Fibroblast of villous mesenchyme (primary cell): ENCODE measurements at places on chromosomes 1 and 21. TPM values are rescaled to one million over a fixed set of nuclear protein-coding genes. Genes with fewer than 3 reads are reported as not detected.

Gene SYNC
- 56.0 and 72.5 TPM in 2 replicates for total RNA-seq

DNA sequence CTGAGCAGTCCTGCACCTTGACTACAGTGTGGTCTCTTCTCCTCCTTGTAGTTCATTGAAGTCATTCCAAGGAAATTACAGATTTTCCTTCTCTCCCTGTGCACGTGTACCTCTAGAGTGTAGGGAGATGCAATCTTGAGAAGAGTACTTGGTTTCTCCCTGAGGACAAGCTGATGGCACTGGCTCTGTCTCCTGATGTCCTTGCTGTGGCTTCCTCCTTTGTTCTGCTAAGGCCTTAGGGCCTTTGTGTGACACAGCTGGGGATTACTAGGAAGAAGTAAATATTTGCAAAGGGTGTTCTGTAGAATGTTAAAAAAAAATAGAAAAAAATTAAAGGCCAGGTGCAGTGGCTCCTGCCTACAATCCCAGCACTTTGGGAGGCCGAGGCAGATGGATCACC is 66.2 kb upstream of the APOBEC4 start:
- DNase-seq = no peak

DNA sequence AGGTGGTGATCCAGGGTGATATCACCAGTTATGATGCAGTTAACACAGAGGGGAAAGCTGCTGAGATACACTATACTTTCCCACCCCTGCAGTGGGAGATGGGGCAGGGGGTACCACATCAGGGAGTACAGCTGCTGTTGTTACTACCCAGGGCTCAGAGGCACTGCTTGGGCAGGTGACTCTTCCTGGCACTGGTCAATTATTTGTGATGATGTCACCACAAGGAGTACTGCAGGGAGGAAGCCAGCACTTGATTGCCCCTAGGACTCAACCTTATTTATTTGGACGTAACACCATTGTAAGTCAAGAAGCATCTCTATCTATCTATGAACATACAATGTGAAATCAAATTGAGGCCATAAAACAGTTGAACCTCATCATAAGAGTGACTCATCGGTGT is 10.1 kb downstream of the IFNAR1 start:
- no peak for DNase-seq

- peak; percentile 8 for DNase-seq
Observed at GRCh38 chr1:28860332-28861073, 48.5 kb downstream of the OPRD1 start.

- DNase-seq = peak; percentile 20
Observed at GRCh38 chr1:97145321-97145956, 423.9 kb downstream of the PTBP2 start.

DNA sequence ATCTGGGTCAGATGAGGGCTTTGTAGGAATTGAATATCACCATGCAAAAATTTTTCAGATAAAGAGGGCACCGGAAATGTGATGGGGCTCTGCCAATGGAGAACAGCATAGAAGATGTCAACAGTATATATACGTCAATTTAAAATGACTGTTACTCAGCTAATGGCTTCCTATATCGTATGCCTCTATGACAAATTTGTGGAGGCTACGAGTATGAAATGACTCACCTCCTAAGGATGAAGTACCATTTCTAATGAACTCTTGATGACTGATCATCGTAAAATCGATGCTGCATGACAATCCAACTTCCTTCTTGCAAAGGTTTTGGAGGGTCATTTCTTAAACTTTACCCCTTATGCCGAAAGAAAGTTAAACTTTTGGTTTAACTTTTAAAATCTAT is 450.3 kb upstream of the ZP4 start:
- no peak for DNase-seq

Gene B4GALT3
- 17.1 and 22.5 TPM in 2 replicates for total RNA-seq

GRCh38 chr1:4121834-4122512 is 221.9 kb upstream of the C1orf174 start:
- no peak for DNase-seq

DNA sequence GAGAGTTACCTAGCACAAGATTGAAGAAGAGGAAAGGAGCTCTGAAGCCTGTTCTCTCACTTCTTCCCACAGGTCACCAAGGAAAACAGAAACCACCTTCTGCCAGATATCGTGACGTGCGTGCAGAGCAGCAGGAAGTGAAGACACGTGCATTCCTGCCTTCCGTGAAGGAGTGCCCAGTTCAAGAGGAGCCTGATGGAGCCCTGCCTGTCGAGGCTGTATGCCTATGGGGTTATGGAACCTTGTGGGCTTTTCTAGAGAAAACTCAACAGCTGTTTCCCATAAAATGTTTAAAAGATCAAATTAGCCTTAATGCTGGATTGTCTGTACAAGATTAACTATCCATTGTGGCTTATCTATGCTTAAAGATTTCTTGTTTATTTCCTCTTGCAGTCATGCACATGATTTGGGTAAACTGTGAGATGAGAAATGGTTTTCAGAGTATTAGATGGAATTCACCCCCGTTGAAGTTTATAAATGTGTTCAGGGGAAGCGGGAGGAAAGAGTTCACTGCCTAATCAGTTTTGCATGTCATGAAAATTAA is 27.8 kb downstream of the NTPCR start:
- DNase-seq = peak; percentile 48

GRCh38 chr1:94283462-94283861 is 46.1 kb upstream of the ARHGAP29 start:
- no peak for DNase-seq

- DNase-seq = peak; percentile 72
Observed at GRCh38 chr1:44084998-44085675, 33.5 kb upstream of the KLF17 start.

Gene SUSD4
- under 0.01 TPM in 1 of 2 replicates, not detected in the other for total RNA-seq

DNA sequence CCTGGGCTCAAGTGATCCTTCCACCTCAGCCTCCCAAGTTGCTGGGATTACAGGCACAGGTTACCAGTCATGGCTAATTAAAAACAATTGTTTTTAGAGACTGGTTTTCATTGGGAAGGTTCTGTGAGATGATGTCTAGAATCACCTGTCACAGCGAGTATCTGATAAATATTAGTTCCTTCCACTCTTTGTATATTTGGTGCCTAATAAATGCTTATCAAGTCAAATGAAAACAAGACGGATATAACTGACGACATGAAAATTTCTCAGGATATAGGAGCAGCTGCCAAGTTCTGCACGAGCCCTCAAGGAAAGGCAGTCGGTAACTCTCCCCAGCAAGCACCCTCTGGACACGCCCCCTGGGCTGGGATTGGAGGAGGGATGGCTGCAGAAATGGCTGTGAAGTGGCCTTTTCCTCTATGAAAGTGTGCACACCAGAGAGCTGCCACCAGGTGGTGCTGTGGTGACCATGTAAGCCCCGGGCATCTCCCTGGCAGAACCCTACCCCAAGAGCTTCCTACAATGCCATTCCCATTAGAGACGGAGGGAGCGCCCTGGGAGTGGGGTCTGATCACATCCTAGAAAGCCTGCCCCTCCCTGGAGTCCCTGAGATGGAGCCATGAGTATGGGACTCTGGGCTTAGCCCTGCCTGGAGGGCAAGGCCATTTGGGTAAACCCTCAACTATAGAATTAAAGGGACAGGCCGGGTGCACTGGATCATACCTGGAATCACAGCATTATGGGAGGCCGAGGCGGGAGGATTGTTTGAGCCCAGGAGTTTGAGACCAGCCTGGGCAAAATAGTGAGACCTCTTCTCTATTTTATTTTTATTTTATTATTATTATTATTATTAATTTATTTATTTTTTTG is 50.9 kb downstream of the HTR6 start:
- DNase-seq = peak; percentile 94

Gene SLC9C2
- total RNA-seq = not detected in 2 replicates

GRCh38 chr1:14783592-14783886 is 185.1 kb downstream of the KAZN start:
- no peak for DNase-seq

GRCh38 chr1:72097851-72098570 is 184.3 kb downstream of the NEGR1 start:
- no peak for DNase-seq

Gene PADI3
- total RNA-seq = under 0.01 TPM in 1 of 2 replicates, not detected in the other

Gene PRCC
- 19.0 TPM in 2 replicates for total RNA-seq

- peak; percentile 54 for DNase-seq
Observed at GRCh38 chr1:47388891-47389238, 27.2 kb upstream of the FOXE3 start.

Gene AGRN
- total RNA-seq = 77.0 and 95.9 TPM in 2 replicates

Gene SAMD11
- 2.2 and 7.7 TPM in 2 replicates for total RNA-seq

Gene FOXD2
- under 0.01 and 0.32 TPM in 2 replicates for total RNA-seq

- DNase-seq = no peak
Observed at GRCh38 chr1:218705391-218705790, 360.3 kb downstream of the TGFB2 start.

Gene CELA3B
- total RNA-seq = not detected in 2 replicates

Gene PLA2G2D
- not detected in 2 replicates for total RNA-seq

GRCh38 chr1:27057801-27058625 is 45.4 kb upstream of the TENT5B start:
- DNase-seq = no peak

- no peak for DNase-seq
Observed at GRCh38 chr1:38213646-38214434, 167.2 kb upstream of the POU3F1 start.

Gene TSPEAR
- total RNA-seq = under 0.01 TPM in 1 of 2 replicates, not detected in the other

- no peak for DNase-seq
Observed at GRCh38 chr1:2602866-2603520, 16.4 kb downstream of the PRXL2B start.

GRCh38 chr1:31646259-31646960 is 1.7 kb upstream of the PEF1 start:
- no peak for DNase-seq

DNA sequence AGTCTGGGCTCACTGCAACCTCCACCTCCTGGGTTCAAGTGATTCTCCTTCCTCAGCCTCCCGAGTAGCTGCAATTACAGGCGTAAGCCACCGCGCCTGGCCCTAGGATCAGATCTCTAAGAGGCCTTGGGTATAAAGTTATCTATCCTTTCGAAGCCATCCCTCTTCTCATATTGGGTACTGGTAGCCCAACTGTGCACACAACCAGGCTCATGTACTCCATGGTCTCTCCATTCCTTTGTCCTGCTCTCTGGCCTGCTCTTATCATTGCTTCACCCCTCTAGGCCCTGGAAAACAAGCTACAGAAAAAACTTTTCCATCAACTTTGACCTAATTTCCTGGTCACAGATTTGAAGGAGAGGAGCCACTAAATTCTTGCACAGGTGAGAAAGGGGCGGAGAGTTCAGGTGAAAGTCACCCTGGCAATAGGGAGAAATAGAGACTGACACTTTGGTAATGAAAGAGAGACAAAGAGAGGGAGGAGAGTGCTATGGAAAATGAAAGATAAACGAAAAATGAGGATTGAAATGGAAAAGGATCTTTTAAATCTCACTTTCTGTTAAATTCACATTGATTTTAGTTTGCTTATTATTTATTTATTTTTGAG is 6.0 kb downstream of the TXNIP start:
- DNase-seq = peak; percentile 67

- DNase-seq = no peak
Observed at GRCh38 chr1:52592637-52593323, 9.4 kb upstream of the GPX7 start.

DNA sequence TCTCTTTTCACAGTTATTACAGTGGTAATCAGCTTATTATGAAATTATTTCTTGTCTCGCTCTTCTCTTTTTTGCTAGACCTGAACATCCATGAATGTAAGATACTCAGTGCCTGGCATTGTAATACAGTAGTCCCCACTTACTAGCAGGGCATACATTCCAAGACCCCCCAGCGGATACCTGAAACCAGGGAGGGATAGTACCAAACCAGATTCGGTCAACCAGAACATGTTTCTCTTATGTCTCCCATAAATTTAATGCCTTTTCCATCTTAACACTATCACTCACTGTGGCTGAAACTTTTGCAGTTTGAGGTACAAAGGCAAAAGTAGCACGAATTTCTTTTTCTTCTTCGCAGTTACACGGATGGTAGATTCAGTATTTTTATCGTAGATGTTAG is 24.6 kb upstream of the B3GALT2 start:
- no peak for DNase-seq

DNA sequence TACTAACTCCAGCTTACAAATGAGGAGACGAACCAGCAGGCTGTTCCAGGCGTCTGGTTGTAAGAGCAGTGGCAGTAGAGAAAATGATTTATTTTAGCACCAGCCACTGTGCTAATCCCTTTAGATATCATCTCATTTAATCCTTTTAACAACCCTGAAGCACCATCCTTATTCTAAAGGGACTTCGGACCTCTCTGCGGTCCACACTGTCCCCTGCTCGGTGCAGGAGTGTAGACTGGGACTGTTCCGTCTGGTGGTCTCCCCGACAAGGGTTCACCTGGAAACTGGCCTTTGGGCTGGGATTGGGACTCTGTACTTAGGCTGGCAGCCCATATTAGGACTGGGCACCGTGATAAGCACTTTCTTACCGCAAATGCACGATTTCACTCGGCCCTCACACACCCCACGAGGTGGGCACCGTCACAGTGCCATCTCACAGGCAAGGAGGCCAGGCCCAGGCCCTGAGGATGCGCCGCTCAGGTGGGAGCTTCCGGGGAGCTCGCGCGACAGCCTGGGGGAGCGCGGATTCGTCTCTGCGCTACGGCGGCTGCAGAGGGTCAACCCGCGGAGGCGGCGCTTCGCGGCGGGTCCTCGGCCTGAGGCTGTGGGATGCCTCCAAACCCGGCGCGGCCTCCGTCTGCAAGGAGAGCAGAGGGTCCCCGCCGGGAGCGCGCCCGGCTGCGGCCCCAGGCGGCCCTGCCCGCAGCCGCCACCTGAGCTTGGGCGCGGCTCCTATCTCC is 45.2 kb downstream of the ATP1A1 start:
- peak; percentile 77 for DNase-seq
